ENCODE measurements at places on chromosomes 7 and 10. TPM values are rescaled to one million over a fixed set of nuclear protein-coding genes. Genes with fewer than 3 reads are reported as not detected.

CDHR3 gene
- total RNA-seq = 0.38 TPM

OR2A5 gene
- total RNA-seq = not detected

MYO3A gene
- total RNA-seq = 0.74 TPM

VPS37D gene
- total RNA-seq = 0.44 TPM

CRPPA gene
- 1.9 TPM for total RNA-seq

PTN gene
- total RNA-seq = not detected

MSS51 gene
- 0.94 TPM for total RNA-seq

HKDC1 gene
- total RNA-seq = not detected

SEC31B gene
- 14.6 TPM for total RNA-seq

PALD1 gene
- total RNA-seq = 2.7 TPM

Data from activated naive CD8-positive, alpha-beta T cell treated with anti-CD3 and anti-CD28 coated beads for 36 hours (primary cell).